NCI-H1930 (cell line): ENCODE measurements at places on chromosomes 4 and X.

DNA sequence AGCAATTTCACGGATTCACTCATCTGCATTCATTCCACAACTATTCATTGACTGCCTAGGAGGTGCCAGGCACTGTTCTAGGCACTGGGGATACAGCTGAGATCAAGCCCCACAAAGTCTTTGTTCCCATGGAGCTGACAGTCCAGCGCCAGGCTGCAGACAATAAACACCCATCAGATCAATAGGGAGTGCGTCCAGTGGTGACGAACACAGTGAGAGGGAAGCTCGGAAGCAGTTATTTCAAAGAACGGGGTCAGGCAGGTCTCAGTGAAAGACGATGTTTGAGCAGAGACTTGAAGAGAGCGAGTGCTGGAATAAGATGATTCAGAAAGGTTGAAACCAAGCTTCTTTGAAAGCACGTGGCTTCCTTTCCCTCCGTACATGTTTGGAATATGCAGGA is 167.2 kb downstream of the EVC2 start:
- DNase-seq: no peak

GRCh38 chrX:154751203-154751668 is 359 bp upstream of the GAB3 start:
- DNase-seq: no peak

- no peak for DNase-seq
Measured at GRCh38 chrX:5829469-5829868, 399.2 kb downstream of the NLGN4X start.

DNA sequence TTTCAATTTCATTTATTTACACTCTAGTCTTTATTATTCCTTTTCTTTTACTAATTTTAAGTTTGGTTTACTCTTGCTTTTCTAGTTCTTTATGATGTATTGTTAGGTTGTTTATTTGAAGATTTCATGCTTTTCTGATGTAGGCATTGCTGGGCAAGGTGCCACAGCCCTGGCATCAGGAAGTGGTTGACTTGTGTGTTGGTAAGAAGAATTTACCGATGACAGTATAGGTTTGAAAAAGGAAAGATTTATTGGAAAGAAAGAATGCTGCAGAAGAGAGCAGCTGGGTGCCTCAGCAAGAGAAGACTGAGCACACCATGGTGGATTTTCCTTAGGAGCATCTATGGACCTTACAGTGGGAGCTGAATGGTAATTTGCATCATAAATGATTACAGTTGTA is 153.2 kb downstream of the KLF8 start:
- no peak for DNase-seq

- DNase-seq: no peak
Measured at GRCh38 chr4:102196221-102196620, 149.1 kb downstream of the SLC39A8 start.

DNA sequence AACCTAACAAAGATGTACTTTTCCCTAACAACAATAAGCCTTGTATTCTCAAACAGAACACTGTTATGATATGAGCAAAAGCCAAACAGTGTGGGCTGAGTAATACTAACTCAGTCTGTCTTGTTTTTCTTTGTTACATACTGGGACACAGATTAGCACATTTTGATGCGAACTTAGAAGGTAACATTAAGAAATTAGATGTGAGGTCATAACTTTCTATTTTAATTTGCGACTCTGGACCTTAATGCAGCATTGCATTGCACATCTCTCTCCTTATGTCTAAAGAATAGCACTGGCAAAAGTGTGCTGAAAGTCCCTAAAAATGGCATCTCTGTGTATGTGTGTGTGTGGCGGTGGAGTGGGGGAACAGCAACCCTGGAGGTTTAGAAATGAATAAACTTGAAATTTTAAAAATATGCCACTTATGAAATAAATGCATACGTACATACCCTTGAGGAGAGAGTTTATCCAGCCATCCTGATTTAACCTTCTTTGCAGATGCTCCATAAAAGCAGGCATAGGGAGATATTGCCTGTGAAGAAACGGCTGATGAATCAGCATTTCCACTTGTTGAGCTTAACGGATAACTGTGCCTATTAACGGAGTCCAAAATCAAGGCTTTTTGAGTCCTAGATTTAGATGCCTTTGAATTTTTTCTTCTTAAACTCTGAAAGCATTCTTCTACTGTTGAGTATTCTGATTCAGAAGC is 34.2 kb downstream of the ARAP2 start:
- no peak for DNase-seq

- no peak for DNase-seq
Measured at GRCh38 chr4:116480546-116480945, 604.8 kb downstream of the TRAM1L1 start.

DNA sequence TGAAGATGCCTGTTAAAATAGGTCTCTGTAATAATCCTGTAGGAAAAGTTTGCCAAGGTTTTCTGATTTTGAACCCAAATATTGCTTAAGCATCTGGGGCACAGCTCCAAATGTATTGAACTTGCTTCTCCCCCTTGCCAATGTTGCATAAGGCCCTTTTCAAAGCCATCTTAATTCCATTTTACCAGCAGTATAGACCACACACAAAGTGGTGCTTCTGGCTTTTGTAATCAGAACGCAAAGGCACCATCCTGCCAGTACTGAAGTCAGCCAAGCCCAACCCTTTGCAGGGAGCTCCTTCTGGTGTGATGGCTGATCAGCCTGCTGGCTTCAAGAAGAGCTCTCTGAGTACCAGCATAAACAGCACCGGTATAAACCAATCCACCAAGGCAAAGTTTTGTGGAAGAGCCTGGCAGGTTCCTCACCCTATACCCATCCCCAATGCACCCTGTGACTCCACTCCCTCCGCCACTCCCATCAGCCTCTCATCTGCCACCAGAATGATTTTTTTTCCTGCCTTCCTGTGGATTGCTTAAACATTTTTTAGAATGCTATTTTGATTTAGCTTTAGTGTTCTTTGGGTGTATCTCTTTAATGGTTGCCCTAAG is 39.2 kb upstream of the USP9X start:
- DNase-seq: no peak

- DNase-seq: no peak
Measured at GRCh38 chrX:39677585-39677977, 420.2 kb downstream of the BCOR start.

GRCh38 chrX:154372612-154373022 is 1.8 kb downstream of the FLNA start:
- no peak for DNase-seq

DNA sequence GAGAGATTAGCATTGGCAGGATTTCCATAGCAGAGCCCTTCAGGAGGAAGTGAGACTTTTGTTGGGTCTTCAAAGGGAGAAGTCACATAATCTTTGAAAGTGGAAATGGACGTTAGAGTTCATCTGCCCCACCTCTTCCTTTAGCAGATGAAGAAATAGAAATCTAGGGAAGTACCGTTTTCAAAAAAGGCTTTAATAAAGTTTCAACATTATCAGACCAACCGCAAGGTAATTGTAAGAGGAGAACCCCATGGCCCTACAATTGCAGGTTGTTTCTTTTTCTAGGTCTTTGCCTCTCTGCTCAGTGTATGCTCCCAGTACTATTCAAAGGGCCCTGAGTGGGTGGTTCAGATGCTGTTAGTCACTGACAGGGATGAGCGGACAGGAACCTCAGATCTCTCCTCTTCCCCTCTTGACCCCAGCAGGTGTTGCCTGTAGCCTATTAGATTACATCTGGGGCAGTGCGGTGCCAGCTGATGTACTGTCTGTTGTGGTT is 48.6 kb upstream of the AP1S2 start:
- no peak for DNase-seq

- DNase-seq: peak; percentile 24
Measured at GRCh38 chrX:18676470-18676869, 4.6 kb upstream of the RS1 start.

DNA sequence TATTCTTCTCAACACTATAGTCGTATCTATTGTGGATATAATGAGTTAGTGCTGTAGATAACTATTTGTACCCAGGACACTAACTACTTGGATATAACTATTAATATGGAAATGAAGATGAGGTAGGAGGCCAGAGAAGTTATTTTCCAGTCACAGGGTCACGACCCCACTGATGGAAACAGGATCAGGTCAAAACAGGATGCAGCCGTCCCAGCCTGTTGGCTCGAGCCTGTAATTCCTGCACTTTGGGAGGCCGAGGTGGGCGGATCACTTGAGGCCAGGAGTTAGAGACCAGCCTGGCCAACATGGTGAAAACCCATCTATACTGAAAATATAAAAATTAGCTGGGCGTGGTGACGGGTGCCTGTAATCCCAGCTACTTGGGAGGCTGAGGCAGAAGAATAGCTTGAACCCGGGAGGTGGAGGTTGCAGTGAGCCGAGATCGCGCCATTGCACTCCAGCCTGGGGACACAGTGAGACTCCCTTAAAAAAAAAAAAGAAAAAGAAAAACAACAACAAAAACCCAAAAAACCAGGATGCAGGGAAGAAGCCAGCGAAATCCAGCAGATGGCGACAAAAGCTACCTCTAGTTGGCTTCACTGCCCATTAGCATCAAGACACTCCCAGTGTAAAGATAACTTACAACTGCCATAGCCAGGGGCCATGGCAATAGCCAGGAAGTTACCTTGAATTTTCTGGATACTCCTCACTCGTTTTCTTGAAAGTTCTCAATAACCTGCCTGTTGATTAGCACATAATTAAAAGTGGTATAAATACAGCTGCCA is 37.9 kb upstream of the NKAP start:
- no peak for DNase-seq

DNA sequence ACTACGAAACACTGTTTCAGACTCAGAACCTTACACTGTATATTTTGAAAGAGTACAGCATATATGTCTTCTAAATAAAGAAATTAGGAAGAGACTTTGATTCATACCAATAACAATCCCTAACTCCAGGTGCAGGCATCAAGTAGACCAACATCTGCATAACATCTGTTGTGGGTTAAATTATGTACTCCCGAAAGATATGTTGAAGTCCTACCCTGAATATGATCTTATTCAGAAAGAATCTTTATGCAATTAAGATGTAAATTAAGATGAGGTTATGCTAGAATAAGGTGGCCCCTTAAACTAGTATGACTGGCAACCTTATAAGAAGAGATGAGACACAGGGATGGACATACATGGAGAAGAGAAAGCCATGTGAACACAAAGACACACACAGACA is 117.9 kb downstream of the INPP4B start:
- no peak for DNase-seq

DNA sequence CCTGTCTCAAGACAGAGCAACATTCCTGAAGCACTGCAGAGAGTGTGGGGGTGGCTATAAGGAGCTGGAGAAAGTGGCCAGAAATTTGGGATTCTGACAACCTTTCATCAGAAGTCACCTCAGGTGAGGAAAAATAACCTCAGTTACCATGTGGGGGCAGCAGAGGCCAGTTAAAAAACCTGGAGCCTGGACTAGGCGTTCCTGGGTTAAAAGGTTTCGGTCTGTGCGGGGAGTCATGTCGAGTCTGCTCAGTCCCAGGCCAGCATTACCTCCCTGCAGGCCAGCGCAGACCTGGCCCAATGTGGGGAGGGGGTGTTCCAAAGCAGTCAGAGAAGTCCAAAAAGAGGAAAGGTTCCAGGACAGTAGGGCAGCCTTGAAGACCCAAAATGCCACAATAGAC is 10.9 kb upstream of the NALF2 start:
- peak; percentile 0 for DNase-seq

DNA sequence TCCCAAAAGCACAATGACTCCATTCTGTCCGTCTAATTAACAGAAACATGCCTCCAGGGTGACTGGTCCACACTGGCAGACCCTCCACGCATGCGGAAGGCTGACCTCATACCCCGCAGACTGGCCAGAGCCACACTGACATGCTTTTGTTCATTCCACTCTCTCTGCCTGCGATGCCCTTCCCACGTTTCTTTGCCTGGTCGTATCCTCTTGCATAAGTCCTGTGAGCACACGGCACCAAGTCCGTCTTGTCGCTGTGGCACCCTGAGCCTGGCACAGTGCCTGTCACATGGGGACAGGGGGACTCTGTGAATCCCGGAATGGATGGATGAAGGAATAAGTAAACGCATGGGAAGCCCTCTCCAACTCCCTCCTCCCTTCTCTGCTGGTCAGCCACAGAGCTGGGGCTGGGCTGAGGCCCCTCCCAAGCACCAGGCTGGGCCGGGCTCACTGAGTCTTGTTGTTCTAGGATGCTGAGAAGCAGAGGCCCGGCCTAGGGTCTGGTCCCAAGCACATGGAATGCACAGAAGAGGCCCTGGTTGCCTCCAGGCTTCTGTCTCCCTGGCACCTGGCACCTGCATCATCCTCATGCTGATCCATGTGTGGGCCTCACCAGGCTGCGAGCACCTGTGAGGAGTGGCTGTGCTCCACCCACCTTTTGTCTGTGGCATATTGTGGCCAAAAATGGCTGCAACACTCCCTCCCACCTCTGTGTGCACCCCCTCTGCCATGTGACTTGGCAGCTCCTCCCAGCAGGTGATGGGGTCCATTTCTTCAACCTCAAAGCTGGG is 38.9 kb upstream of the C4orf50 start:
- DNase-seq: no peak

DNA sequence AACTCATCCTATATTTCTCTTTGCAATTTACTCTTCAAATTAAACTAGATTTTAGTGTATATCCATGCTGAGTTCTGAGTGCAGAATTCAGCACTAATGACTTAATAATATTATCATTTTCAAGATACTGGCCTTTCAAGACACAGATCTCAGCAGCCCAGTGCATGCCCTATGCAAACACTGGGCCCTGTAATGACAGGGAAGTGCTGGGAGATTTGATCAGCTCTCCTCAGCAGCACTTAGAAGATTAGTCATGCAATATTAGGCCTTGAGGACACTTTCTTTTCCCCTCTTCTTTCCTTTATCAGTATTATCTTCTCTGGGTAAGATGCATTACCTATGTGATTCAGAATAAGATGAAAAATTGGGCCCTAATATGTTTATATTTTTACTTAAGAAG is 207.1 kb downstream of the PPP3CA start:
- no peak for DNase-seq

DNA sequence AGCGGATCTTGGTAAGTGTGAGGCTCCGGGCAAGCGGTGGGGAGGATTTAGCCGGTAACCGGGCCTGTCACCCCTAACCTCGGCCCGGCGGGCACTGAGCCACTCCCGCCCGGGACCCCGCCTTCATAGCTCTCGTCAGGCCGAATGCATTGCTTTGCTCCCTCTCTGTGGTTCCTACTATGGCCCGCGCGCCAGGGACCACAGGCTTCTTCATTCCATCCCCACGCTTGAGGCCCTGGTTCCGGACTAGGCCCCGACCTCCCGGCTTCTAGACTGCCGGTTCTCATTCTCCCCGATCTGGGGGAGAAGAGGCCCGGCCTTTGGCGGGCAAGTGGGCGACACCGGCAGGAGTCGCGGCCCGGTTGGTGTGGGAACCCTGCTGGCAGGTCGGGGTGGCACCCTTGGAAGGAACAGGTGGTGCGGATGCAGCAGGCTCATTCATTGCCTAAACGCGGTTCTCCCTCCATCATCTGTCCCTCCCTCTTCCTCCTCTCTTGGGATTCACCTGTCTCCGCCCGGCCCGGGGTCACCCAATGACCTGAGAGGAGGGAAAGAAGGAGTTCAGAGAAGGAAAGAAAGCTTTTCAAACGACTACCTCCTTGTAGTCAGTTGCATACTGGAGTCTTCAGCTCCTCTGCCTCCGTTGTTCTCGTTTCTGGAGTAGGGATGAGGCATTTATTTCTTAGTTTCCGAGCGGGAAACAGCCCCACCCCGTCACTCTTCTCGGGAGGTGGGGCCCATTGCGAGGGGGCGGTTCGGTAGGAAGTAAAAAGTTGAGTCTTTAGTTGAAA is at the start of gene NDUFC1:
TSS of gene NDUFC1 (minus strand) at position 657 of the 791 bp plus-strand sequence. CDS start 6,679 bp downstream, outside the sequence.
- DNase-seq: peak; percentile 44

- DNase-seq: no peak
Measured at GRCh38 chr4:3827616-3828492, 61.7 kb downstream of the ADRA2C start.
